ENCODE measurements at places on chromosomes 12 and 14. TPM values are rescaled to one million over a fixed set of nuclear protein-coding genes. Genes with fewer than 3 reads are reported as not detected.

DNA sequence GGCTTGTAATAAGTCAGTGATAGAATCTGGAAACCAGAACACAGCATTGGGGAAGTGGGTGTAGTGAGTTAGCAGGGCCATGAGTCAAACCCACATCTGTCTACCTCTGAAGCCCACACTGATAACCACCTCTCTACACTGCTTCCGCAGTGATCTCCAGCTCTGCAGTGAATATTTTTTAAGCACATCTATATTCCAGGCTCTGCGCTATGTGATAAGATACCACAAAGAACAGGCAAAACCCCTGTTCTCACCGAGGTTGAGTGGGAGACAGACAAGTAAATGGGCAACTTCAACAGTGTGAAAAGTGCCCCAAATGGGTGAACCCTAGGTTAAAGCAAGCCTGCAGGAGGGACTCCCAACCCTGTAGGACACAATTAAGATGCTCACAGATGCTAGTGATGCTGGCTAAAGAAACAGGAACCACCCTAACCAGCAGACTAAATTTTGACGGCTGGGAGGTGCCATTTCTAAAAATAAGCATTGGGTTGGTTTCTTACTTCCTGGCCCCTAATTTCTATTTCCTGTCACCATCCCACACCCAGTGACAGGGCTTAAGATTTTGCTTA, 375.0 kb downstream of the DPF3 start:
- DNase-seq, result no peak

- no peak for DNase-seq
Observed at GRCh38 chr12:126617312-126617711, 1552.1 kb downstream of the AACS start.

GRCh38 chr12:116040402-116040801, 237.1 kb downstream of the MED13L start:
- no peak for DNase-seq

DNA sequence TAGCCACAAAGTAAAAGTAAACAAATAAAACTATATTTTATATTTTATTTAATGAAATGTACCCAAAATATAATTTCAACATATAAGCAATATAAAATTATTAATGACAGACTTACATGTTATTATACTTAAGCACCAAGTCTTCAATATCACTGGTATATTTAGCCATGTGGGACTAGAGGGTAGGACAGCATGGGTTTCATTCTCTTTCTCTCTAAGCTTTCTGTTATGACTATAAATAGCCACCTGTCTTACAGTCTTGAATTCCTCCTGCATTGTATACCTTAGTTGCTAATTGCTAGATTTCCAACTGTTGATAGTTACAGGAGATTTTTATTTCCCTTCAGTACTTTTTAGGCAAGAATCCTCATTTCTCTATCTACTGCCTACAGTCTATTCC, 63.1 kb upstream of the LIN7A start:
- no peak for DNase-seq

DNA sequence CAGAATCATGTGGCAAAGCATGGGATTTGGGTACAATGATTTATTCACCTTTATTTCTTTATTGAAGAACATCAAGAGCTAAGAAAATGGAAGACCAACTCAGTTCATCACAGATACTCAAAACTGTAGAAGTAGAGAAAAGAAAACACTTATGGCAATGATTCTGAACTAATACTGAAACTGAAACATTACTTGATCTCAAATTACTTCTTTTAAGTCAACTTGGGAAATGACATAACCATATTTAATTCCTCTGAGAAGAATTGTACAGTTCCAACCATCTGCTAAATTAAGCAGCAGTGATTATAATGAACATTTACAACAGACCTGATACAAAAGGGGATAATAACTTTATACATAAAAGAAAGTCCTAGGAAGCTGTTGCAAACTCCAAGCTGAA, 466.5 kb downstream of the TMTC2 start:
- DNase-seq, result peak; percentile 7

GRCh38 chr12:3214526-3215365, 137.6 kb downstream of the TSPAN9 start:
- DNase-seq, result no peak

GRCh38 chr12:64603183-64603841, 7.0 kb upstream of the RASSF3 start:
- DNase-seq, result no peak

DNA sequence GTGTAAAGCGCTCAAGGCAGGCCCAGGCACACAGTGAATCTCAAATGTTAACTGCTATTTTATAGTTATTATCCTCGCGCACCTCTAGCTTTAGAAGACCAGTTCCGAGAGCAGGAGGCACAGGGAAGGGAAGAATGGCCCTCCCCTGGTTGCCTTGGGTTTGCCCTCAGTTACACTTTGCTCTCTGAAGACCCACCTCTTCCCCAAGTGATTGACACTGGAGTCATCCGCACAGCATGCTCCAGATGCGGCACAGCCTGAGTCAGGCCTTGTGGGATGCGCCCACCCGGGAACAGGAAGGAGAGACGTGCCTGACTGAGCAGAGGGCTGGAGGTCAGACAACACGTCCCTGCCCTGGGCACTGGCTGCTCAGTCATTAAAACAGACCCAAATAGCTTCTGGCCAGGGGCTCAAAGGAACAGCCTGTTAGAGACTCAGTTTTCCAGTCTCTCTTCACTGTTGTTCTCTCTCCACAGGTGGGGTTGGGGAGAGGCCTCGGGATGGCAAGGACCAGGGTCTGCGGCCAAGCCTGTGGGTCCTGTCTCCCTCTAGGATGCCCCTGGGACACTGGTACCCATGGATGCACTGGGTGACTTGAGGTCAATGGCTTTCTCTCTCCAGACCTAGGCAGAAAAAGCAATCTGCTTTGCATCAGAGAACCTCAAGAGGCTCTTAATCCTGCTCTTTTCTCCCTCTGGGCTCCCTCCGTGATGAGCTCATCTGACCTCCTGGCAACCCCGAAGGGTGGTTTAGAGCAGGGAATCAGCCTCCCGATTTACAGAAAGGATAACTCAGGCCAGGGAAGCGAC, 13.6 kb upstream of the MLXIP start:
- no peak for DNase-seq

DNA sequence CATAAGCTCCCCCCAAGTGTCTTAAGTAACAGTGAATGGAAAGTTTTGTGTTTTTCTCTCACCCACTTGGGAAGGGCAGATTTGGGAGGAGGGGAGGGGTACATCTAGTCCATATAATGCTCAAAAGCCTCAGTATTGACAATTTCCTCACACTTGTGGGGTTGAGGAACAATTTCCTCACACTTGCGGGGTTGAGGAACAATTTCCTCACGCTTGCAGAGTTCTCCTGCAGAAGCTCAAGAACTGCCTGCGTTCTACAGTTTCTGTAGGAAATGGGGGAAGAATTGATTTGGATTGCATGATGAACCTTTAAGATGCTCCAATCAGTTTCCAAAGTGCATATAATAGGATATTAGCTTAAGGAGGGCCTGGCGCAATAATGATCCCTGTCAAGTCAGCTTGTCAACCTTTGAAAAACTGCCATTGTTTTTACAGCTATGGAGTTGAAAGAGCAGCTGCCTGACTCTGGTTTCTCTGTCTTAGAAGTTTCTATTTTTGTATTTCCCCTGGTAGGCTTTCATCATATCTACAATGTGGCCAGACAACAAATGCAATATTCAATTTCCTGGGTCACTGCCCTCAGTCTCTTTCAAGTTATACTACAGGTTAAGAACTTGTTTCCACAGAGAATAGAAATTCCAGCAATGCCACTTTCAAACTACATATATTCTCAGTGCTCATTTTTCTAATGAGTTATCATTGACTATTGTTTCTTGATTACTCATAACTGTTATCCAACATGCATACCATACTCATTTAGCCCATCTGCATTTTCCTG, 66.5 kb downstream of the PLEKHG7 start:
- DNase-seq, result no peak

DNA sequence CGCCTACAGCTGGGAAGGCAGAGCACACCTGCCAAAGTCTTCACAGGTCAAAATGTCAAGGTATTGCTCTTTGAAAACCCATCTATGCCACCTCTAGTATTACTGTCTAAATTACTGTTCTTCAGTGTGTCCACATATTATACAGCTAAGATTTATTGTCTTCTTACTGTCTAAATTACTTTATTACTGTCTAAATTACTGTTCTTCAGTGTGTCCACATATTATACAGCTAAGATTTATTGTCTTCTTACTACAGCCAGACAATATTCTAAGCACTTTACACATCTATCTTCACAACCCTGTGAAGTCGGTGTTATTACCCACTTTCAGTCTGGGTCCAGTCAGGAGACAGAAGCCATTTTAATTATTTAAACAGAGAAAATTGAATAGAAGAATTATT, 173.9 kb downstream of the MYRFL start:
- no peak for DNase-seq

- DNase-seq, result no peak
Observed at GRCh38 chr14:95356245-95356869, 36.6 kb upstream of the CLMN start.

- DNase-seq, result no peak
Observed at GRCh38 chr12:62686938-62687337, 220.3 kb downstream of the MON2 start.

DNA sequence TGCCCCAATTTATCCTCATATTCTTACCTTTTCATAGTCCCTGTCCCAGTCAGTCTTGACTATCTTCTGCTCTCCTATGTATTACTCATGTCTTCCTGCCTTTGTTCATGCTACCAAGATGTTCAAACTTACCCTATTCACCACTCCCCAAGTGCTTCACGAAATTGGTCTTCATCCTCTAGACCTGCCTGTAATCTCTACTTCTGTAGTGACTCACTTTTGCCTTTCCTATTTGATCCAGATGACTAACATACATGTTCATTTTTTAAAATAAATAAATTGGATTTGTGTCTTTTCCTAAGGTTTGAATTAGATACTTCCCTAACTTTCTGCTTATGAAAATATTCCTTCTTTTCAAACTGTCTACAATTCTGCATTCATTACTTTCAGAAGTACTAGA, 107.7 kb upstream of the PPM1H start:
- no peak for DNase-seq

GRCh38 chr12:87165733-87166375, 863.3 kb downstream of the C12orf50 start:
- no peak for DNase-seq

DNA sequence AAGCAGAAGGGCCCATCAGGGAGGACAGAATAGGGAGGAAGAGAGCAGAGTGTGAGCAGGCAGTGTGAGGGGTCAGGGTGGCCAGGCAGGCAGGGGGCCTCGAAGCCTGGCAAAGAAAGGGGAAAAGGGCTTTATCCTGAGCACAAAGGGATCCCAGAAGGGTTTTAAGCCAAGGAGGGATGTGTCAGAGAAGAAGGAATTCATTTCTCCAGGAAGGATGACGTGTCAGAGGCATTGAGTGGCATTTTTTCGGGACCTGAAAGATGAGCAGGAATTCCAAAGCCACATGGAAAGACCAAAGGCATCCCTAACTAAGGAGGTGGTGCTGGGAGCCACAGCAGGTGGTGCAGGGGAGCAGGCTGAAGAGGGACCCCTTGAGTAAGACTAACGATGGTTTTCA, 132.1 kb downstream of the DICER1 start:
- DNase-seq, result no peak

Gene IGF1
- polyA plus RNA-seq, result 32.8 TPM

Gene IL26
- polyA plus RNA-seq, result not detected

Gene WNT1
- not detected for polyA plus RNA-seq

Gene GLT8D2
- 73.9 TPM for polyA plus RNA-seq

Gene AICDA
- 0.60 TPM for polyA plus RNA-seq

Gene RIC8B
- polyA plus RNA-seq, result 19.7 TPM

Gene RAB21
- polyA plus RNA-seq, result 58.0 TPM

Gene DENND5B
- 25.2 TPM for polyA plus RNA-seq

Gene C12orf76
- 22.4 TPM for polyA plus RNA-seq

Gene AKAP3
- polyA plus RNA-seq, result 0.86 TPM

Gene KITLG
- 18.0 TPM for polyA plus RNA-seq

Gene ANKRD33
- polyA plus RNA-seq, result not detected

Data from muscle of arm (tissue), 14 donors.